ENCODE measurements at places on chromosomes 12 and 14. TPM values are rescaled to one million over a fixed set of nuclear protein-coding genes. Genes with fewer than 3 reads are reported as not detected.

DNA sequence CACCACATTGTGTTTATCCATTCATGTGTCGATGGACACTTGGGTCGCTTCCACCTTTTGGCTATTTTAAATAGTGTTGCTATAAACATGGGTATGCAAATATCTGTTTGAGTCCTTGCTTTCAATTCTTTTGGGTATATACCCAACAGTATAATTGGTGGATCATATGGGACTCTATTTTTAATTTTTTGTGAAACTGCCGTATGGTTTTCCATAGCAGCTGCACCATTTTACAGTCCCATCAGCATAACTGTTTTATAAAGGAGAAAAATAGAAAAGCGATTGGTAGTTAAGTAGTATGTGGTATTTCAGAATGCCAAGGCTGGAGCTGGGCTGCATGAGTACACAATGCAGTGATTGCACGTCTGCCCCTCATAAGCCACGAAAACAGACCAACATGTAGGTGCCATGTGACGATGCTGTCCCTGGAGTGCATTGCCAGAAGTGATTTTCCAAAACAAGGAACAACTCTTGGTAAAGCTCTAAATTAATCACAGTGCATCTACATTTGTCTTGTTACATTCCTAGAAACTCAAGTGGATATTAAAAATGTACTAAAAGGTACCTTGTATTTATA is 83.5 kb downstream of the C12orf75 start:
- DNase-seq, result no peak

- no peak for DNase-seq
These were observed 11.1 kb upstream of the RTL1 start for GRCh38 chr14:100914597-100915021.

- DNase-seq, result no peak
These were observed 528.4 kb upstream of the TBX3 start for GRCh38 chr12:115212356-115212755.

LTB4R gene
- polyA plus RNA-seq, result 2.1 TPM

BCL2L14 gene
- not detected for polyA plus RNA-seq

ATL1 gene
- 6.1 TPM for polyA plus RNA-seq

Measured in forelimb muscle (tissue), 1 donor.